EH (cell line): ENCODE measurements at places on chromosomes 12 and 14.

- DNase-seq = no peak
These were observed 350.5 kb upstream of the PDE3A start for GRCh38 chr12:20017802-20018201.

DNA sequence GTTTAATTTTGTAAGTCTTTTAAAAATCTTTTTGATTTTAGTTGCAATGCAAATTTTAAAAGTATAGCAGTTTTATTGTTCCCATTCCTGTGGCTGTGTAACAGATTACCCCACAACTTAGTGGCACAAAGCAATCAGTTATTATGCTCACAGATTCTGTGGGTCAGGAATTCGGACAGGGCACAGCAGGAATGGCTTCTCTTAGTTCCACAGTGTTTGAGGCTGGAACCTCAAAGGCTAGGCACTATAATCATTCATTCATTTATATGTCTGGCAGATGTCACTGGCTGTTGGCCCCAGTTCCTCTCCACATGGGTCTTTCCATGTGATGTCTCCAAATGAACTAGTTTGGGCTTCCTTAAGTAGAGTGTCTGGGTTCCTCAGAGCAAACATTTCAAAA lies 193.3 kb downstream of the RAD51B start:
- no peak for DNase-seq

- DNase-seq = no peak
These were observed 64.7 kb downstream of the BTG1 start for GRCh38 chr12:92080911-92081285.

GRCh38 chr12:70774055-70774454 lies 136.8 kb upstream of the PTPRB start:
- DNase-seq = no peak

DNA sequence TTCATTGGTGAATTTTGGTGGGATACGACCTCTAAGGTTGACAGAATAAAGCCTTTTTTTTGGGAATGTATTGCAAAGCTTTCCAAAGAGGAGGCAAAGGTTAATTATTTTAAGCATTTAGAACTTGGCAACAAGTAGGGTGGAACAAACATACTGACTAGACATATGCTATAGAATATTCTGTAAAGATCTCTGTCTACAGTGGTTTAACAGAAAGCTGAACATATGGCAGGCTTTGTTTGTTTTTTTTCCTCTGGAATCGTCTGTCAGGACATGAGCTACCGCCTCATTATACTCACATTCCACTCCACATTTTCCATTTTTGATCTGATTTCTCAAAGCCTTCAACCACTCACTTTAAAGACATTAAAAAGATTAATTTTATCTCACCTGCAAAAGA lies 153.4 kb upstream of the PELI2 start:
- DNase-seq = no peak

DNA sequence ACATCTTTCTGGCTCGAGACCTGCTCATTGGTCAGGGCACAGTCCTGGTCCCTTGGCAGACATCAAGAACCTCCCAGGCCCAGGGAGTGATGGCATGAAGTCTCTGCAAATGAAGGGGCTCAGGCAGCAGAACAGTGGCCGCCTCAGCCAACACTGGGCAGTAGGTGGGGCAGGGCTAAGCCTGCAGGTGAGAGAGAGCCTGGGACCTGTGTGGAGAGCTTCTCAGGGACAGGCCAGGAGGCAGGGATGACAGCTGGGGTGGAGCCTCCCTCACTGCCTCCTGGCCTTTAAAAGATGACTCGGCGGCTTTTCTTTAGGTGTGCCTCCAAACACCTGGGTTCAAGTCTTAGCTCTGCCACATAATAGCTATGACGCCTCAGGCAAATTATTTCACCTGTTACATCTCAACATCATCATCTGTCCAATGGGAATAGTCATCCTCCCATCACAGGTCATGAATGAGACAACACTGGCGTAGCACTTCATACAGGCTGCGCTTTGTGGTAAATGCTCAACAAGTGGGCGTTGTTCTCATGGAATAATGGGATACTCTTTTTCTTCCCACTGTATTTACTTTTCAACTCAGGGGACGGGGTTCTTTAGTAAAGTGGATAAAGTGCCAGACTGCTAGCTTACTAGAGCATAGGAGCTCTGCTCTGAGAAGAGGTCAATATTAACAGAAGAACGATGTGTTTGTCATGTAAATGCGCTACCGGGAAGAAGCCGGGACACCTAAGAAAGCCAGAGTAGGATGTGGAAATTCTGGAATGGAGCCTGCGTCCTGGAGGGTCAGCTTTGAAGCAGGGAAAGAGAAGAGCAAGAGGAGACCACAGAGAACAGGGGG lies 277.4 kb downstream of the FOXN3 start:
- DNase-seq = no peak

DNA sequence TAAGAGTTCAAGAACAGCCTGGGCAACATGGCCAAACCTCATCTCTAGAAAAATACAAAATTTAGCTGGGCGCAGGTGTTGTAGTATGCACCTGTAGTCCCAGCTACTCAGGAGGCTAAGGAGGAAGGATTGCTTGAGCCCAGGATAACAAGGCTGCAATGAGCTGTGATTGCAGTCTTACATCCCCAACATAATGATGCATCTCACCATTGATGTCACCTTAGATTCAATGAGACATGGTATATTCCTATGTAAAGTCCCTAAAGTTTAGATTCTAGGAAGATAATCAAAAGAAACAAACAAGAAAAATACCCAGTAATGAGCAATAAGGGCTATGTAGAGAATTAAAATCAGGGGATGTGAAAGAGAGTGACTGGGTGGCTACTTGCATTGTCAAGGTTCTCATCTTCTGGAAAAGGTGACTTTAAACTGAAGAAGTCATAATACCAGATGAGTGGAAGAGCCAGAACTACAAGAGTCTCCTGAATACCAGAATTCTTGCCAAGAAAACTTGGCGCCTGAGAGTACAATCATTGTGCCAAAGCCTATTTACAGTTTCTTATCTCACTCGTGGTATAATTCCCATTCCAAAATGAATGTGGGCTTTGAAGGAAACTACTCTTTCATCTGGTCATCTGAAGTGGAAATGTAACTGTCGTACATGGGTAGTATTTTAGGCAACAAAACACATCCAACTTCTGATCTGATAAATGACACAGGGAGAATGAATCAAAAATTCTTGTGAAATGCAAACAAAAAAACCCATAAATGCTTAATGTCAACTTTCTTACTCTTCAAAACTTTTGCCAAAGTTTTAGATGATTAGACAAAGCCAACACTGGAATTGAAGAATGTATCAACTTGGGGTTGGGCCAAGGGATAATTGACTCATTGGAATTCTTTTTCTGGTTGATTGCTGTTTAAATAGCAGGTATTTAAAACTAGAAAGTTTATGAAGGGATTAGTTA lies 81.1 kb upstream of the ST8SIA1 start:
- DNase-seq = peak; percentile 7

DNA sequence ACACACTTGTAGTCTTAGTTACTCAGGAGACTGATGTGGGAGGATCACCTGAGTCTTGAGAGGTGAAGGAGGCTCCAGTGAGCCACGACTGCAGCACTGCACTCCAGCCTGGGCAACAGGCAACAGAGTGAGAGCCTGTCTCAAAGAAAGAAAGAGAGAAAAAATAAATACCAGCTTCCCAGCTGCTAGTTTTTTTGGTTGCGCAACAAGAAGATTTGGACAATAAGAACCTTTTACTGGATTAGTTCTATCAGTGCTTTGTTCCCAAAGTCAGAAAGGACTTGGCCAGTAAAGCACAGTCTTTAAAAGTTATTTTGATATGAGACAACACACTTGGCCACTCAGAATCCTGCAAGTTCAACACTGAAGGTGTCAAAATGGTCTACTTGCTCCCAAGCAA lies 768.1 kb upstream of the LRFN5 start:
- DNase-seq = no peak
